ENCODE measurements at places on chromosomes 7 and 10.

- no peak for DNase-seq
These were observed 7.5 kb upstream of the HECW1 start for GRCh38 chr7:43104874-43105520.

GRCh38 chr7:95687759-95688343, 84.5 kb upstream of the DYNC1I1 start:
- no peak for DNase-seq

- no peak for DNase-seq
These were observed 83.1 kb downstream of the ITIH5 start for GRCh38 chr10:7583626-7584025.

GRCh38 chr10:126924180-126924914, 19.1 kb downstream of the DOCK1 start:
- DNase-seq = no peak

GRCh38 chr10:127945948-127946711, 39.2 kb downstream of the PTPRE start:
- DNase-seq = no peak

DNA sequence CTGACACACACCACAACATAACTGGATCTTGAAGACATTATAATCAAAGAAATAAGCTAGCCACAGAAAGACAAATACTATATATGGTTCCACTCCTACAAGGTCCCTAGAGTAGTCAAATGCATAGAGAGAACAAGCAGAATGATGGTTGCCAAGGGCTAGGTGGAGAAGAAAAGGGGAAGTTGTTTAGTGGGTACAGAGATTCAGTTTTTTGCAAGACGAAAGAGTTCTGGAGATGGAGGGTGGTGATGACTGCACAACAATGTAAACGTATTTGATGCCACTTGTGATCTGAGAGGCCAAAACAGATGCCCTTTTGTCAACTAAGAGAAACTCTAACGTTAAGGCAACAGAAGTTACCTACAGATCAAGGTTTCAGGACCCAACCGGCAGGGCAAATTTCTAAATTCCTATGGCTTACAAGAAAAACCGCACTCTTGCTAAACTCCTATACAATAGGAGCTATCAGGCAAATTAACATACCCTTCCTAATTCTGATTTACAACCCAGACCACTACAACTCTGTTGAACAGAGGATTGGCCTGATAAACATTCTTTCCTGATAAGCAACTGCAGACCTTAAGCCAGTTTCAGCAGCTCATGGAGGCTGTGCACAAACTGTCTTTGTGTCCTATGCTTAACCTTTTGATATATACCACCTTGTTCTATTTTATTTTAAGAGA, 69.0 kb downstream of the FAM107B start:
- no peak for DNase-seq

- DNase-seq = no peak
These were observed 46.9 kb downstream of the CDK14 start for GRCh38 chr7:90642978-90643377.

GRCh38 chr7:101998906-101999240, 181.4 kb downstream of the CUX1 start:
- DNase-seq = no peak

DNA sequence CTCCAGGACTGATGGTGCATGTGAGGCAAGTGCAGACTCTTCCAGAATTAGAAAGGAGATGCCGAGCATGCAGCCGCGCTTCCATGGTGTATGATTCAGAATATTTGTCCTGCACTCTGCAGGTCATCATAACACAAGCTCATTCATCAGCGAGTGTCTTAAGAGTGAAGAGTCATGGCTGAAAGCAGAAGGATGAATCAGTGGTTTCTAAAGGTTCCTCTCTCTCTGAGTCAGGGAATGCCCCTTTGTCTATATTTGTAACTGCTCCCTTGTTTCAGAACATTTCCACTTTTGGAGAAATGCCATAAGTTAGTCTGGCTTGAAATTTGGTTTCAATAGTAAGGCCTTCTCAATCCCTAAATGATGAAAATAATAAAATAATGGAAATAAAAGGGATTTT, 52.3 kb downstream of the HECW1 start:
- DNase-seq = no peak

GRCh38 chr10:92901819-92902251, 53.5 kb downstream of the EXOC6 start:
- DNase-seq = peak; percentile 35

DNA sequence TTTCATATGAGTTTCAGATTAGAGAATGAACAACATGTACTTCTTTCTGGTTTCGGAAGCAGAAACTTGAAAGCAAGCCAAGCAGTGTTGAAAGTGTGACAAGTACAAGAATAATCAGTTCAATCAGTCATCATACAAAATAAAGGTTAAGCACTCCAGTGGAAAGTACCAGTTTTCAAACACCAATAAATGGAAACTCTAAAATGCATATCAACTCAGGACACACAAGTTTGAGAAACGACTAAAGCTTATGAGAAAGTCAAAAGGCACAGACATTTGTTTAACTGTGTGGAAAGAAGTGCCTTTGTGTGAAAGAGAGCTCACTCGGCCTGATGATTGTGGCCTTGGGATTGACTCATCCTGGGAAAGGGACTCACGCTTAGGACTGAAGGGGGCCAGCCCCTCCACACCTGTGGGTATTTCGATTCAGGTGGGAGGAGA, 60.6 kb upstream of the AKR1C1 start:
- DNase-seq = no peak

DNA sequence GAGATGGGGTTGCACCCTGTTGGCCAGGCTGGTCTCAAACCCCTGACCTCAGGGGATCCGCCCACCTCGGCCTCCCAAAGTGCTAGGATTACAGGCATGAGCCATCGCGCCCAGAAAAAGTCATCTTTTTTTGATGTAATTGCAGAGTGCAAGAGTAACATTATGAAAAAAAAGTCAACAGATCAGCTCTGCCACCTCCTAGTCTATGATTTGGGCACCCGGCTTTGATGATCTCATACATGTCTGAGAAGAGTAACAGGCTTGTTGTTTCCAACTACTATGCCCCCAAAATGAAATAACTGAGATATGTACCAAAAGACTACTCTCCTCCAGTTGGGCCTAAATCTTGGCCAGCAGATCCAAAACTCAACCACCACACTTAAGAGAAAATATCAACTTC, 40.8 kb downstream of the VOPP1 start:
- no peak for DNase-seq

DNA sequence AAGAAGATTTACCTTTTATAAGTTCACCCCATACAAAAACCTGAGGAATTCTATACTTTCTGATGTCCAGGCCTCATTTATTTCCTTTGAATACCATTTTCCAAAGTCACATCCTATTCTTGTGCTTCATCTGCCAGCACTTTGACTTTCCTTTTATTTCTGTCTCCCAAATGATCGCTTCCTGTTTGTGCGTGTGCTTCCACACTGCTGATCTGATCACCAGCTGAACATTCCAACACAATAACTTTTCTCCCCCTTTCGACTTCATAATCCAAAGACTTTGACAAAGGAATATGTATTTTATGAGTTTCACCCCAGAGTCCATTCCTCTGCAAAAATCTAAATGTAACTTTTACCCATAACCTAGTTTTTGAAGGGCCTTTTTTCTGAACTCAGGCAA, 3.1 kb downstream of the ELAPOR2 start:
- no peak for DNase-seq

DNA sequence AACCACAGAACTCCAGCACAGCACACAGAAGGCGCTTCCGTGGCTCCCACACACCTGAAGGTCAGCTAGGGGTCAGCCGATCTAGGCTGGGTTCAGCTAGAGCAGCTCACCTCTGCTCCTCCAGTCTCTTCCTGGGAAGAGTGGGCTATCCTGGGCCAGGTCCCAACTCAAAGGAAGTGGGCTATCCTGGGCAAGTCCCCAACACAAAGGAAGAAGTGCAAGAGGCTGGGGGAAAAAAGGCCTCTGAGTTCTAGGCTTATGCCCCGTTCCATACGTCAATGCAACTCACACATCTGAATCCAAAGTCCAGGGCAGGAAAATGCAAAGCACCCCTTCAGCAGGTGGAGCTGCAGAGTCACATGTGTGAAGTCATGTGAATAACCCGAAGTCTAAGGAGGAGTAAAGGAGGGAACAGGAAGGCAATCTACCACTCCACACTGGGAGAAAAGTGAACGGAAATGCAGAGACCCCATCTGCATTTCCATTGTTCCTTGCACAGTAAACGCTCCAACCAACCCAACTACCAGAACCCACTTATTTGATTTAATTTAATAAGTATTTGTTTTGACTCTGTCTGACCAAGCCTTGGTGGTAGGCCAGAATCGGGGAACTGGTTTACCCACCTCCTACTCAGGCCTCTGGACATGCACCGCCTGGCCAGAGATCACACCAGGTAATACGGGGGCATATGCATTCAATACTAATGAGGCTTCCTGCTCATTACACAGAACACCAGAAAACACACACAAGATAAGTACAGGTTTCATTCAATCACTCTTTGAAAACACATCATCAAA, 95.5 kb upstream of the RNF32 start:
- DNase-seq = no peak

DNA sequence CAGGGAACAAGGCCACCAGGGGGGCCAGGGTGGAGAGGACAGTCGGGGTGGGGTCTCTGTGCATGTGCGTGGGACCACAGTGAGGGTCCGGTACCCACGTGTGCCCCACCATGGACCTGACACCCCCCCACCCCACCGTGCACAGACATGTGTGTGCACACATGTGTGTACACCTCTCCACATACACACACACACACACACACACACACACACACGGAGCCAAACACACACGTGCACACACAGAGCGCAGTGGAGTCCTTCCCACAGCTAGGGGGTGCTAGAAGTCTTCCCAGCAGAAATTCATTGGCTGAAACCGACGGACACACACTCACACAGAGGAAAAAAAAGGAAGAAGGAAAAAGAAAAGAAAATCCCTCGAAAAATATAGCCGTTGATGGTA, 42.8 kb upstream of the GNA12 start:
- peak; percentile 41 for DNase-seq

- no peak for DNase-seq
These were observed 36.5 kb upstream of the AP5Z1 start for GRCh38 chr7:4738711-4739527.

- no peak for DNase-seq
These were observed 50.6 kb upstream of the RET start for GRCh38 chr10:43026039-43026973.

DNA sequence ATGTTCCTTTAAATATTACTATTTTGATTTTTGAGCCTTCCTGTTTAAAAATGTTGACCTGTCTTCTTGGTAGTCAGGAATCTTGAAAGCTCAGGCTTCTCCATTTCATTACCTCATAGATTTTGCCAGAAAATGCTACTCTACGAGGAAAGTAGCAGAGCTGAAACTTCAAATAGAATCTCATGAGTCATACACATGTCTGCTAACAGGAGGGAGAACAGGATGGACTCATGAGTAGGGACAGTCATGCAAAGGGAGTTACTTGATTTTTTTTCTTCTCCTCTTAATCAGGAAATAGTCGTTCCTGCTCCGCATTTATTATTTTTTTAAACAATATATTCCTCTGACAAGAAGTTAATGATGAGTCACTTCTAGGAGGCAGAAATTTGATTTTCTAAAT, 37.0 kb upstream of the MINDY3 start:
- no peak for DNase-seq

DNA sequence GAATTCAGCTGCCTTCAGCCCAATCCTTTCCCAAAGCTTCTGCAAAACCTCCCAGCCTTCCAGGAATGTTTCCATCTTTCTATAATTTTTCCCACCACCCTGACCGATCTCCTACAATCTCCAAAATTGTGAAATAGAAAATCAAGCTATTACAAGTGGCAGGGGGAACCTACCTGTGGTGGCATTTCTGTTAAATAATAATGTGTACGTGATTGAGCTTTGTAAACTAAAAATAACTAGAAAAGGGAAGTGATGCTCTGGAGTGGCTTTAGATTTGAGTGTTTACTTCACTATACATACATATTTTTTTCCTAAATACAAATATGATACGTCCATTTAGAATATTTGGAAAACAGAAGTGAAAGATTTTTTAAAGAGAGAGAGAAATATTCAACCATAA, 593.6 kb downstream of the GRM8 start:
- no peak for DNase-seq

- DNase-seq = peak; percentile 30
These were observed 153.8 kb downstream of the COBL start for GRCh38 chr7:51162724-51163329.

DNA sequence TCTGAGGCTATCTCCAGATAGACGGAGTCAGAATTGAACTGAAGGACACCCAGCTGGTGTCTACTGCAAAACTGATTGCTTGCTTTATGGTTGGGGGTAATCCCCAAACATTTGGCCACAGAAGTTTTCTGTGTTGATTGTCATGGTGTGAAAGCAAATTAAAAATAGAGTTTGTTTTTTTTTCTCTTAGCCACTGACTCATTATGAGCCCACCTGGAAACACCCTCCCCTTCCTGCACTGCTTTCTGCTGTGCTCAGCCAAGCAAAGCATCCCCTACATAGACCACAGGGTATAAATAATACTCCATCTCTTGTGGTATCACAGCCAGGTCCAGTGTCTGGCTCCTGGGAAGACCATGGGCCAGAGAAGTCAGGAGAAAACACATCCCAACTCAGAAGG, 6.5 kb upstream of the VWC2 start:
- no peak for DNase-seq

GRCh38 chr7:157408258-157409101, 71.7 kb downstream of the DNAJB6 start:
- no peak for DNase-seq

DNA sequence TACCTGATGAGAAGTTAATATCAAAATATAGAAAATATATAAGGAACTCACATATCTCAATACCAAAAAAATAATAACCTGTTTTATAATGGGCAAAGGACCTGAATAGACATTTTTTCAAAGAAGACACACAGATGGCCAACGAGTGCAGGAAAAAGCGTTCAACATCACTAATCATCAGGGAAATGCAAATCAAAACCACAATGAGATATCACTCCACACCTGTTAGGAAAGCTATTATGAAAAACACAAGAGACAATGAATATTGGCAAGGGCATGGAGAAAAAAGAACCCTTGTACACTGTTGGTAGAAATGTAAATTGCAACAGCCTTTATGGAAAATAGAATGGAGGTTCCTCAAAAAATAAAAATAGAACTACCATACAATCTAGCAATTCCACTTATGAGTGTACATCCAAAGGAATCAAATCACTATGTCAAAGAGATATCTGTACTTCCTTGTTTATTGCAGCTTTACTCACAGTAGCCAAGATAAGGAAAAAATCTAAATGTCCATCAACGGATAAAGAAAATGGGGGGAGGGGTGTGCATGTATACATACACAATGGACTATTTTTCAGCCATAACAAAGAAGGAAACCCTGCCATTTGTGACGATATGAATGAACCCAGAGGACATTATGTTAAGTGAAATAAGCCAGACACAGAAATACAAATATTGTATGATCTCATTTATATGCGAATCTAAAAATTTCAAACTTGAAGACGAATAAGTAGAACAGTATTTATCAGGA, 3.6 kb upstream of the ALOX5 start:
- no peak for DNase-seq

DNA sequence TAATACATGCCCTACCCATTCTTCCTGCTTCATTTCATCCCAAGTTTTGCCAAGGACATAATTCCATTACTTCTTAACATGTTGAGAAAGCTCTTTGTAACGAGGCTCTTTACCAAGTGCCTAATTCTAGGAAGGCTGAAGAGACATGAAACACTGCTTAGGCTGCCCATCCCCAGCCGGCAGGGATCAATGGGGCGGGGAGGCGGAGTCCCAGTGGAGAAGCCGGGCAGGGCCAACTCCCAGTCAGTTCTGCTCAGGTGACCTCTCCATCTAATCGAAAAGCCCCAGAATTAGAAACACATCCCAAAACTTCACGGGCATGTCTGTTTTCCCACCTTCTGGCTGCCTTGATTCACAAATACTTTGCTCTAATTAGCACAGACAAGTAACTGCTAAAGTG, 89.5 kb upstream of the LYZL1 start:
- no peak for DNase-seq
